ENCODE measurements at places on chromosomes 6 and 20. TPM values are rescaled to one million over a fixed set of nuclear protein-coding genes. Genes with fewer than 3 reads are reported as not detected.

The ZSCAN12 gene
- total RNA-seq = 4.4 TPM

The CPXM1 gene
- 20.3 TPM for total RNA-seq

GRCh38 chr6:126075335-126076071 is 89.2 kb downstream of the TRMT11 start:
- no peak for DNase-seq

DNA sequence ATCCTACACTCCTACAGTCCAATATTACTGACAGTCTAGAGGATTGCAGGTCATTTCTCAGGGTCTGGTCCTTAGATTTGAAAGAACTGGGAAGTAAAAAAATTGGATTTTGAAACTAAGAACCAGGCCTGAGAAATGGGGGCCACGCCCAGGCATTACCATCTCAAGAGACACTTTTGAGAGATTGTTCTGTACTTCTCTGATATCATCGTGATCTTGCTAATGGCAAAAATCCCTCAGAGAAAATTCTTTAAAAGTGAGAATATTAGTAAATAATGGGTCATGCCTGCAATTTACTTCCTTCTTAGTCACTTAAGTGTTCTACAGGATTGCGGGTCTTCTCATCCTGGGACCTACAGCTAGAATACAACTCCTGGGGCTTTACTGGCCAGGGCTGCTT is 42.0 kb upstream of the HIVEP1 start:
- DNase-seq = no peak

DNA sequence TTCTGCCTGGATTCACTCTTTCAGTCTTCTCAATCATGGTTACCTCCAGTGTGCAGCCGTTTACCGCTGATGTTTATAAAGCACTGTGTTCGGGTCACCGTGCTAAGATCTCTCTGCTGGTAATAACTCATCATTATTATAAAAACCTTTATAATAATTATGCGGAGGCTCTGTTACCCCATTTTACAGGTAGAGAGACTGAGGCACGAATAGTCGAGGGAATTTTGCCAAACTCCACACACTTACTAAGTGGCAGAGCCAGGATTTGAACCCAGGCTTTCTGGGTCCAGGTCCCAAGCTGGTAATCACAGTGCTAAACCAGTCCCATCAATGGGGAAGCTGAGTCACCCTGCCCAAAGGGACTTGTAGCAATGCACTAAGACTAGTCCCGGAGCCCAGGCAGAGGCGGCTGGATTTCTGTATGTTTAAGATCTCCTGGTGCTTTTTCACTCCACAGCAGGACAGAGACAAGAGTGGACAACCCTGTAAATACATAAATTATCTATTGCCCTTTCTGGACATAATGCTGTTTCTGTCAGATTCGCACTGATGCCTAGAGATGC is 48.1 kb downstream of the SYNJ2 start:
- no peak for DNase-seq

DNA sequence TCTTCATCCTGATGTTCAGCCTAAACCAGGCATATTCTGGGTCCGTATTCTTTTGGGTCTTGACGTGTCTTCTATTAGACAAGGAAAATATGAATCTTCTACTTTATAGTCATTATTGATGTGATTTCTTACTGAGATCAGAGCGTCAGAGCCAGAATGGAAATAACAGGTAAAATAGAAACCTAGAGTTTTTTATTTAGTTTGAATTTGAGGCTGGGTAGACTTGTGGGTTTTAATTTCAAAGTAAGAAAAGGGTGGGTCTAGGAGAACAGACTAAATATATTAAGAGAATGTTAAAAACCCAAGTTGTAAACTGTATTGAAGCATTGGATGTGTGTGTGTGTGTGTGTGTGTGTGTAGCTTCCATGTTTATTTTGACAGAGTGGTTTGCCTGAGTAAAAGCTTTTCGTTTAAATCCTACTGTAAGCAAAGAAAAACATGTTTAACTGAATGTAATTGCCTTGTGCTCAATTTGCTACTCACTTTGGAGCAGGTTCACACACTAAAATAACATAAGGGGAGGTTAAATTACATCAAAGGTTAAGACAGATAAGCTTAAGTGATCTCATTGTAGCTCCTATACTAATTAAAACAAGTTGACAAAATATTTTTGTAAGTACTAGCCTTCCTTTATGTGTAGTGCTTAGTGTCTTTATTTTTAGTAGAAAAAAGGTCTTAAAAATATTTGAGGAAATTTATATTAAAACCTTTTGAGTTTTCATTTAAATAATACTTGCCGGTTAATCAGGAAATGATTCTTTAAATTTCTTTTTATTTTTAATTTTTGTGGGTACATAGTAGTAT is 17.4 kb downstream of the HECA start:
- DNase-seq = peak; percentile 21

GRCh38 chr20:4813076-4813862 is 91.6 kb downstream of the PRND start:
- peak; percentile 40 for DNase-seq

GRCh38 chr6:743320-744096 is 50.6 kb upstream of the EXOC2 start:
- DNase-seq = no peak

All from endothelial cell of umbilical vein (primary cell).